Stimulated activated CD4-positive, alpha-beta T cell treated with anti-CD3 and anti-CD28 coated beads, TNF-alpha, amount 100 ng/mL, for 4 hours (primary cell): ENCODE measurements at places on chromosomes 6 and 20.

DNA sequence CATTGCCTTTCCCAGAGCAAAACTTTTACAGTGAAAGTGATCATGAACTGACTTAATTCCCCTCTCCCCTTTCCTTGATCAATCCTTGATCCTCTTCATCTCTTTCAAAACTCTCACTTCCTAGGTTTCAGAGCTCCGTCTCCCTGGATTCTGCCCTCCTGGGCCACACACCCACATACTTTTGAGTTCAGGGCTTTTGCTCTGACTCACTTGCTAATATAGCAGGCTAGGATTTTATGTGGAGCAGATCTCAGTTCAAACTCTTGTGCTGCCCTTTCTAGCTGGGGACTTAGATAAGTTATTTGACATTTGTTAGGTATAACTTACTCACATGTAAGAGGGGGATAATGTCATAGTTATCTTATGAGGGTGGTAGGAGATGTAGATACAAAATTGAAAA, 109.1 kb upstream of the MLIP start:
- DNase-seq: no peak

DNA sequence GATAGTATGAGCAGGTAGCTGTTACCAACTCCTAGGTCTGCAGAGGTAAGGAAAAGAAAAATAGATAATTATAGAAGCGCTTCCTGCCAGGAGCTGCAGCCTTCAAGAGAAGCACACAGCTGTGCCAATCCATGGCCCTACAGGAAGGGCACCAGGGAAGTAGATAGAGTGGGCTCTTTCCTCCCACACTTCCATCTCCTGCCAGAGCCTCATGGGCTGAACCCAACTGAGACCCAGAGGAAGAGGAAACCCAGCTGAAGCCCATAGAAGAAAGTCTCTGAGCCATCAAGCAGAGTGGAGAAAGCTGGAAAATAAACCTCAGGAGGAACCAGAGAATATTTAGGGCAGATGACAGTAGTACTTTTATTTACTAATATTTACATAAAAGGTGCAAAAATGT, 146.7 kb upstream of the ATXN1 start:
- DNase-seq: no peak

DNA sequence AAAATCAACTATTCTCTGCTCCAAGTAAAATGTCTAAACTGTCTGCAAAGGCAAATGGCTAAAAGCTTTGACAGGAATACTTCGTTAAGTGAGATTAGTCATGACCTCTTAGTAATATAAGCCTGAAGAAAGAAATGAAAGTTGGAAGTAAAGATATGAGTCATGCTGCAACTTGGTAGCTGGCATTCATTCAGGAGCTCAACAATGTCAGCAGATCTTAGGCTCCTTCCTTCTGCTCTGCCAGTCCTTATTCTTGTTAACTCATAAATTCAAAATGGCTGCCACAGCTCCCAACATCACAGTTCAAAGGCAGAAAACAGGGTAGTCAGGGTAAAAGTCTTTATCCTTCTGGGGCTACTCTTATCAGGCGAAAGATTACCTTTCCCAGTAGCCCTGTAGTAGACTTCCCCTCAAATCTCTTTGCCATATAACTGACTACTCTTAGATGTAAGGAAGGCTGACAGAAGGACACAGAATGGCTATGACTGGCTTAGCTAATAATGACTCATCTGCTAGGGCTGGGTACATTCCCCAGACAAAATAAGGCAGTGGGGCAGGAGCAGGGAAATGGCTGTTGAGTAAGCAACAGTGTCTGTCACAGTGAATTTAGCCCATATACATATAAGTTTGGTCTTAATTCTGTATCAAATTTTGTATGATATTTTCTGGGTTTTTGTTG, 24.4 kb upstream of the C6orf62 start:
- DNase-seq: no peak

DNA sequence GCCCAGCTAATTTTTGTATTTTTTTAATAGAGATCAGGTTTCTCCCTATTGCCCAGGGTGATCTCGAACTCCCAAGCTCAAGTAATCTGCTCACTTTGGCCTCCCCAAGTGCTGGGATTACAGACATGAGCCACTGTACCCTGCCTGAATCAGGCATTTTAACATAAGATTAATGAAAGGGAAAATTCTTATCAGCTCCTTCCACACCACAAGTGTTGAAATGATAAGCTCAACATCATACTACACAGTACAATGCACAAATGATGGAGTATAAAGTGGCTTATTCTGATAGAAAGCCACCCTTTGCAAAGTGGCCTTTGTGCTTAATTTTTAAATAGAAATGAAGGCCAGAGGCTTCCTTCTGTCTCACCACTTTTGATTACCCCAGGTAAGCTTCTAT, 71.3 kb upstream of the MCHR2 start:
- DNase-seq: no peak

DNA sequence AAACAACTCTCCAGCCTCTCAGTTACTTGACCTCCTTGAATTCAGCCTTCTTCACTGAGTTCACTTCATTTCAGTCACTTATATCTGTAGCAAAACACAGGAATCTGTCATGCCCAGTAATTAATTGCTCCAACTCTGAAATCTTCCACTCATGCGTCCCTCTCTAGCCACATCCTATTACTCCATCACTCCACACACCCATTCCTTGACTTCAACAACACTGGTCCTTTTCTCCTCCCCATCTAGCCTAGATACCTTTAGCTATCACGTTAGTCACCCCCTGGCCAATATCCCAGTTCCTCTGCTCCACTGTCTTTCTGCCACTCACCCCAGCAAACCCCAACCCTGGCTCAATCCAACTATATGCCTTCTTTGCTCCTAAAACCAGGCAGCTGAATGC, 7.7 kb downstream of the ZHX3 start:
- DNase-seq: no peak

DNA sequence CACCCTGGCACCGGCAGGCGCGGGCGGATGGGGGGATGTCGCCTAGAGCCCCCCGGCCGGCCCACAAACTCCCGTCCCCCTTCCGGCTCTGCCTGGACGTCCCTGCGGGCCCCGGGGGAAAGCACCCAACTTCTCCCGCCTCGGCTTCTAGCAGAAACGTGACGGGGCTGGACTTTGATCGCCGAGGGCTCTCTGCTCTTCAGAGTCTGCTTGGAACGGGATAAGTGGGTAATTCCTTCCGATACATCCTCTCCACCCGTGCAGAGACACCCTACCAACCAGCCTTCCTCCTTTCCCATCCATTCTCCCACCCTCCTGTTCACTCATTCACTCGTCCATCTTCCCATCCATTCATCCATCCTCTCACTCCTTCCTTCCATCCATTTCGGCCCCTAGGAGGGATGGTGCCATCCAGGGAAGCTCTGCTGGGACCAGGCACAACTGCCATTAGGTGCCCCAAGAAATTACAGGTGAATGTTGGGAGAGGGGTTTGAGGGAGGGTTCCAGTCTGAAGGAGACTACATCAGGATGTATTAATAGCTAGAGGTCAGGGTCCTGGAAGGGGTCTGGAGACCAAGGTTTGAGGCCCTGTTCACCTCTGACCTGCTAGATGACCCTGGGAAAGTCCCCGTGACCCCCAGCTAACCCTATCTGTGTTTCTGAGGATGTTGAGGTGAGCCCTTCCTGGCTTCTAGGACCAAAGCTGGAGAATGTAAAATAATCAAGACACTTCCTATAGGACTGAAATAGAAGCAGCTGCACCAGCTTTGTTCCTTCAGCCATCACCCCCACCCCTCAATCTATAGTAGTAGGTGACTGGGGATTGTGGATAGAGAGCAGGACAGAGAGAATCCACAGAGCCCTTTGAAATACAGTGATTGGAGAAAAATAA, 538 bp downstream of the TTLL9 start:
- no peak for DNase-seq

GRCh38 chr6:47631269-47631772, 67.1 kb upstream of the ADGRF4 start:
- no peak for DNase-seq

DNA sequence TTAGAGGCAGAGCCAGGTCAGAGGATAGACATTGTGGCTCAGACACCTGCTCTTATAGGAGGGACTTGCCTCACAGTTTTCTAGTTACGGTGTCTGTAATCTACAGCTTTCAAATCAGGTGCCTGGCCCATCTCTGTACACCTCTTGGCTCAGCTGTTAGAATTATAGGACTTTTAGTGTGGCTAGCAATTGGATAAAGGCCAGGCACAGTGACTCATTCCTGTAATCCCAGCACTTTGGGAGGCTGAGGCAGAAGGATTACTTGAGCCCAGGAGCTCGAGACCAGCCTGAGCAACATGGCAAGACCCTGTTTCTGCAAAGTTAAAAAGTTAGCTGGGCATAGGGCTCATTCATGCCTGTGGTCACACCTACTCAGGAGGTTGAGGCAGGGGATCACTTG, 20.0 kb downstream of the BRPF3 start:
- no peak for DNase-seq

- DNase-seq: no peak
Measured at GRCh38 chr20:48739395-48740291, 88.2 kb downstream of the PREX1 start.

GRCh38 chr6:126696921-126697693, 357.2 kb downstream of the CENPW start:
- DNase-seq: no peak

DNA sequence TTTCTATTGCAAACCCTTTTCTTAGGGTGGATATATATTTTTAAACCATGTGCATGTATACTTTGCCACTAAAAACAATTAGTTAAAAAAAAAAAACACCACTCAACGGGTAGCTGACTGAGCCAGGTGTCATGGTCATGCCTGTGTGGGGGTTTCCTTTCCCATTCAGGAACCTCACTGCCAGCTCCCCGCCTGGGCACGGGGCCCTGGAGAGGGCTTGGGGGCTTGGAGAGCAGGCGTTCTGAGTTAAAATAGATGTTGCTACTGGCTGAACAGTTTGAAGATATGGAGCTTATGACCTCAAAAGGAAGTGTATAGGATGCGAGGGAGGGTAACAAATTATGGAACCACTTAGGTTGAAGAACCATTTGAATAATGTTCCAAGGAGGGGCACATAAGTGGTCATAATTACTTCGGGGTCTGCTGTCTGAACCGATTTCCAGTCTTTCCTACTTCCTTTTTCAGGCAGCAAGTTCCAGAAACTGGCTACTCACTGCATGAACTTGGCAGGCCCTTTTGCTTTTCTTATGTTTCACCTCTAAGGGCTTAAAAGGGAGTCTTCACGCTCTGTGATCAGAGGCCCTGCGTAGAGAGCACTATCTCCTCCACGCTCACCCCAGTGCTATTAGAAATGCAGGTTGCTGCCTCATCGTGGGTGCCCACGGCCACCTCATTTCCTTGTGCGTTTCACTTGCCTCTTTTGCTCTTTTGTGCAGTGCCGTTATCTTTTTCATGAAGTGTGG, 9.9 kb downstream of the STX16 start:
- peak; percentile 26 for DNase-seq

DNA sequence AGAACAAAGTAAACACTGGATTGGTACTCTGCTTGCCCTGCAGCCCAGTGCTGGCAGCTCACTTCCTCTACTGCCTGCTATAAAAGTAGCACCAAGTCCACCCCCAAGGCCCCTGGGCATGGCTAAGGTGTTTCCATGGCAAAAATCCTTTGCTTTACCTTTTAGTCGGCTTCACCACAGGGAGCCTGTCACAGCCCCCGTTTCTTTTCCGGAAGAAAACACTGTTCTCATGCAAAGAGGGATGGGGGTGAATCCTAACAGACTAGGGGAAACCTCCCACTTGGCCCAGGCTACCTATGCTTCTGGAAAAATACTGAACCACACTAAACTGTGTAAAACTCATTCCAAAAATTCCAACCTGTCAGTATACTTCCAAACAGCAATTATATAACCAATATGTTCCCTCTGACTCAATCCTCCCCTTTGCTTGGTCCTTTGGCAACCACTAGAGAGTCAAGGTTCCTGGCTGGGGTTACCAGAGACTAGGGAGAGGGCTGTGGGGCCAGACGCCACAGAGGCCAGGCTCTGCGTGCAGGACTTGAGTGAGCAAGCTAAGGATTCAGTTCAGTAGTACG, 16.1 kb downstream of the PPIL1 start:
- DNase-seq: no peak

DNA sequence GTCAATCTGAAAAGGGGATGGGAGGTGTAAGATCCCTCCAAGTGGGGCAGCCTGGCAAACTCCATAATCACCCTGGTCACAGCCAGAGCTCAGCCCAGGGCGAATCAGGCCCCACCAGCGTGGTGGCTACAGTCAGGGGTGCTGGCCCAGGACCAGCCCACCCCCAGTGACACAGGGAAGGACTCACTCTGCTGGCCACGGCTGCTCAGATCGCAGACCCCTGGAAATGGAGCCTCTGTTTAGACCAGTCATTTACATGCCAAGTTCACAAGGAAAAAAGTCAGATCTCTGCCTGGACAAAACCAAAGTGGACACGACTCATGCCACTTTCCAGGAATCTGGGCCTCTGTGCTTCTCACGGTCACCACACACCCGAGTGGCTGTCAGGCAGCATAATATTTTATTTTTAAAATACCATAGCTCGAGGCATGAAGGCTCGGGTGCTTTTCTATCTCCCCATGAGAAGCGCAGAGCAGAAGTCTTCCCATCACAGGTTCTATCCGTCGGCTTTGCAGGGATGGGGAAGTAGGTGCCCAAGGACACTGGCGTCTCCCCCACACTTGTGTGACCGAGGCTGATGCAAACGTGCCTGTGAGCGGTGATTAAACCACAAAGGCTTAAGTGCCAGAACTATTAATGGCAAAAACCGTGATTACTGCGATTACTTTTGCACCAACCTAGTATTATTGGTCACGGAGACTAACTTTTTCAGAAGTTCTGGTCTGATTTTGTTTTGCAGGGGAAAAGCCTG, 13.0 kb downstream of the PXDC1 start:
- DNase-seq: no peak

GRCh38 chr6:498795-499231, 107.3 kb downstream of the IRF4 start:
- no peak for DNase-seq

DNA sequence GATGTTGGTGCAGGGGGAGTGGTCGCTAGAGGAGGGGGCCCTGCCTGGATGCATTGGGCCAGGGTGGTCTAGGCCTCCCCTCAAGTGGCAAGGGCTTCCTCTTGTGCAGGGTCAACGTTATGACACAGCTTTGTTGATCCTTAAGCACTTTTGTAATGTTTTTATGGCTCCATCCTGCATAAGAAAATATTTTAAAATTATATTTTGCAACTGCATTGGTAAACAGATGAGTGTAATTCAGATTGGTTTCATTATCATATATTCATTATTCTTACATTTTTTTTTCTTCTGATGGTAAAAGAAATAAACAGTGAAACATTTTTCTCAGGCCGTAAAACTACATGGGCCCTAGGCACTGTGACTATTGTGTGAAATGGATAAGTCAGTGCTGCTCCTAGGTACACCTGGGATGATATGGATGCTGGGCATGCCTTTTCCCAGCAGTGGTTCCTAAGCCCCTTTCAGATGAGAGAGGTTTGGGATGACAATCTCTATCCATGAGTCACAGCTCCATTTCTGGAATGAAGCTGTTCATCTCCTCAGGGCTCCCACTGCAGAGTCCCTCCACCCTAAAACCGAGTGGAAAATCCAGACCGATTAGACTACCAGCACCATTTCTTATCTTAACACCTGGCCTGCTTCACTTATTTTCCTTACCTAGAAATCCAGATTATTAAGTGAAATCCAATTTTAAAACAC, 5.8 kb upstream of the SIM1 start:
- DNase-seq: no peak

GRCh38 chr6:84977363-84977705, 212.9 kb upstream of the TBX18 start:
- no peak for DNase-seq

- DNase-seq: no peak
Measured at GRCh38 chr6:4289770-4290320, 154.5 kb upstream of the ECI2 start.

- DNase-seq: no peak
Measured at GRCh38 chr6:97110626-97111025, 172.4 kb downstream of the MMS22L start.
